ENCODE measurements at places on chromosomes 7 and 10.

DNA sequence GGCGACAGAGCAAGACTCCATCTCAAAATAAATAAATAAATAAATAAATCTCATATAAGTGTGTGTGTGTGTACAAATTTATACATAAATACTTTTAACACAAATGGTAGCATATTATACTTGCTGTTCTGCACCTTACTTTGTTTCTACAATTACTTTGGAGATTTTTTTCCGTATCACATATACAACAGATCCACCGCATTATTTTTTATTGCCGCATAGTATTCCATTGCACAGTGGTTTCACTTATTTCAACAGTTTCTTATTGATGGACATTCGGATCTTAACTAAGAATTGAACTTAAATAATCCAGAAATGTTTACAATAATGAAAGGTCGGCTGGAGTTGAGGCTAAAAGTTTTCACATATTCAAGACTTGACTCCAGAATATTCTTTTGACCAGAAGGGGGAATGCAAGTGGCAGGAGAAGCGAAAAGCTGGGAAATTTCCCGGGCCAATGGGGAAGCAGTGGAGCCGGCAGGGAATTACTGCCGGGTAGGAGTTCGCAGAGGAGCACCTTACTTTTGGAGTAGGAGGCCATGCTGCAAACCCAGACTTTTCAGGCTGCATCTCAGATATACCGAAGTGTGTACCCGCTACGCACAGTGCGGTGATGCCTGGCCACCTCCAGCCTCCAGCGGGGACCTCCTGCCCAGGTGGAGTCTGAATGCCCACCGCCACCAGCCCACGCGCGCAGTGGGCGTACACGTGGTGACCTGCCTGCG is 415 bp upstream of the CNNM1 start:
- no peak for DNase-seq

GRCh38 chr7:20861468-20861867 is 74.8 kb upstream of the SP8 start:
- DNase-seq = no peak

- DNase-seq = no peak
Measured at GRCh38 chr10:129039406-129040370, 427.4 kb upstream of the MGMT start.

- DNase-seq = no peak
Measured at GRCh38 chr7:84138411-84138810, 56.2 kb downstream of the SEMA3A start.

GRCh38 chr10:72297281-72297804 is 23.6 kb downstream of the DDIT4 start:
- peak; percentile 77 for DNase-seq

GRCh38 chr10:47329855-47330254 is 7.6 kb downstream of the GDF2 start:
- DNase-seq = no peak

GRCh38 chr7:138863931-138864330 is 65.9 kb upstream of the ATP6V0A4 start:
- no peak for DNase-seq

- DNase-seq = no peak
Measured at GRCh38 chr10:98029149-98030092, 1.0 kb downstream of the CRTAC1 start.

DNA sequence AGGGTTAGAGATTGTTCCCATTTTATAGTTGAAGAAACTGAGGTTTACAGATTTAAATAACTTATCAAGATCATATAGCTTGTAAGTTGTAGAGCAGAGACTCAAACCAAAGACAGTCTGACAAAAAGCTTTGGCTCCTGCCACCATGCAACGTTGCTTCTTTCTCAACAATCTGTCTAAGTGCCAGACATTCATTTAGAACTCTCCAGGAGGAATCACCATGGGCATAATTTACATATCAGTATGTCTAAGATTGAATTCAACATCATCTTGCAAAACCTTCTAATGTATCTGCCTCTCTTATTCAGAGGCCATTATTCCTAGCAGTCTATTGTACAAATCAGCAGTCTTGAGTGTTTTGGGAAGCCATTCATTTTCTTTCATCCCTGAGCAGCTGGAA is 163.5 kb upstream of the PLXDC2 start:
- DNase-seq = no peak

DNA sequence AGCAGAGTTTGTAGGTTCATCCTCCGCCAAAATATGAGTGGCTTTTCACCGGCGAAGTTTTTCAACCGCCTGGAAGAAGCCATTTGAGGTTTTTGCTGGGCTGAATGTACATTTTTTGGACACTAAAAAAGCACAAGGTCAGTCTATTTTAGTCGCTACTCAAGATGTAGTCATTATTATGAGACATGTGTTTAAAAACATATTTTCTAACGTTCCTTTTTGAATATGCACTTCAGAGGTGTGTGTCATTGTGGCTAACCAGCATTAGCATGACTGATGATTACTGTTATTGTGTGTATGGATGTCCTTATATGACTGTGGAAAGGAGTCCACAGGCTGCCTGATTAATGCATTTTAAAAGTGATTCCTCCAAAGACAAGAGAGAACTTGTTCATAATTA is 605.4 kb downstream of the INHBA start:
- DNase-seq = no peak

DNA sequence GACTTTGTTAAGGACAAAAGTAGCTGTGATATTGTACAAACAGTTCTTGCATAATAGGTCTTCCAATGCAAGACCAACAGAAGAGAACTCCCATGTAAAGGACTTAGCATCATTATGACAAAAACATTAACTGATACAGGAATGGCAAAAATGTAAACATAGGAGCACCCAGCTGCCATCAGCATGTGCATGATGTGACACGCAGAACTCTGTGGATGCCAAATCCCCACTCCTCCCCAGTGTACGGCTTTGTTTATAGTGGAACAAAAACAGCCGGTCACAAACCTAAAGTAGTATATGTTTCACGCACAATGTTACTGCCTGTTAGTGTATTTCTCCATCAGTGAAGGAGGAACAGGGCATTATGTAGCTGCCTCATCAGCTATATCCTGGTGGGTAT is 316.0 kb upstream of the AOAH start:
- no peak for DNase-seq

DNA sequence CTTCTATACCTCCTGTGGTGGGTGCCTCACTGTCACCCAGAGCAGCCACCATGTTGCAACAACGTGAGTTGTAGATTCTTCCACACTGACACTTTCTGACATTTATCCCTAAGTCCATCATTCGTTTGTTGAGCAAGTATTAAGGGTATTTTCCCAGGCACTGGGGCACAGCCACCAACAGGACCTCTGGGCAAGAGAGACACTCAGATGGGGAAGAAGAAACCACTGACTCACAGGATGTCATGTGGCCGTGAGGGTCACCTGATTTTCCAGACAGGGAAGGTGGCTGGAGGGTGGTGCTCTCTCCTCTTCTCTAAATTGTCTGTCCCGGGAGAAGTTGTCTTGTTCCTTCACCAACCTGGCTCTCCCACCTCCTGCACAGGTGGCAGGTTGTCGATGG is 51.7 kb upstream of the PPIF start:
- no peak for DNase-seq

DNA sequence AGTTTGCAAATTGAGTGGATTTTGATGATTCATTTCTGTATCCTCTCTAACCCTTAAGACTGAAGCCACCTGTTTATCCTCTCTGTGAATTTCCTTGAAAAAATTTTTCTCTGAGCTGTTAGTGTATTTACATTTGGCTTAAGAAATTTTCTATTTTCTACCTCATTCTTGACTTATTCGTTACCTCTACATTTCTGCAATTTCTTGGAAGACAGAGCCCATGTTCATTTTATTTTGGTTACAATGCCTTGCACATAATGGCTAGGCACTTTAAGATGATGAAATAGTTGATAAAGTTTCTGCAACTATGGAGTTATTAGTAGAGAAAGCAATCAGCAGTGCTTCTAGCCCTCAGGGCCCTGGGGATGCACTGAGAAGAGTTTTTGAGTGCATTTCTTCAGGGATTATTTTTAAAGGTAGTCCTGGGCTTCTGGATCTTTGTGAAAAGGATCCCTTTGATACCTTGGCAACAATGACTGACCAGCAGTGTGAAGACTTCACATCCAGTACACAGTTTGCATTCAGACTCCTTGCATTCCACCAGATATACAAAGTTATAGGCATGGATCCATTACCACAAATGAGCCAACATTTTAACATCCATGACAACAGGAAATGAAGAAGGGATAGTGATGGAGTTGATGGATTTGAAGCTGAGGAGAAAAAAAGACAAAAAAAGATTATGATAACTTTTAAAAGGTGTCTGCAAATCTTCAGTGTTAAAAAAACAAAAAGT is 68.2 kb downstream of the CH25H start:
- DNase-seq = no peak

- no peak for DNase-seq
Measured at GRCh38 chr7:106947244-106947728, 82.2 kb downstream of the PIK3CG start.

GRCh38 chr10:34526186-34526585 is 288.9 kb downstream of the PARD3 start:
- DNase-seq = no peak

GRCh38 chr7:107836237-107837144 is 33.5 kb upstream of the SLC26A3 start:
- no peak for DNase-seq

GRCh38 chr10:10209167-10209566 is 808.5 kb upstream of the CELF2 start:
- no peak for DNase-seq

DNA sequence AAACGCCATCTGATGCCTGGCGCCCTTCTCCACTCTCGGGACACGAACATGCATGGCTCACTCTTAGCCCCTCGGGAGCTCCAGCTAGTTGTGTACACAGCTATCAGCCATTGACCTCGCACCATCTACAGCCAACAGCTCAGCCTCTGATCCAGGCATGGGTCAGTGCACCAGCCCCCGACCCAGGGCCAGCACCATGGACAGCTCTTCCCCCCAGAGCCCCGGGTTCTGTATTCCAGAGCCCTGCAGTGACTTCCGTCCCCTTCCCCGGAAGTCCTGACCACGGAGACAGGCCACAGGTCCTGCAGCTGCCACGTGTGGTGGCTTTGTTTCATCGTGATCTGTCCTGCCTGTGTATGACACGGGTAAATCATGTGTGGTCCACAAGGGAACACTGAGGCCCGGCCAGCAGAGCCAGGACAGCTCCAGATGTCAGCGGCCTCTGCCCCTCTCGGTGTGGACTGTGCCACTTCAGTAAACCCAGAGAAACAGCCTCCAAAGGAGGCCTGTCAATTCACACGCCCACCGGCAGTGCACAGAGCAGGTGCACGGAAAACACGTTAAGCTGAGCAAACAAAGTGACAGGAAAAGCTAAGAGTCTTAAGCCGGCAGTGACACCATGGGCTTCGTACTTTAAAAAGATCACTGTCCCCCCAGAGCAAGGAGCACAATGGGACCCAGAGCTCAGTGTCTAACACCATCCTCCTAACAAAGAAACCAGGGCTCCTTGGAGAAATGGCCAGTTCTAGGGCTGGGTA is 13.0 kb downstream of the STK32C start:
- no peak for DNase-seq

GRCh38 chr10:28327491-28327880 is 24.6 kb upstream of the MPP7 start:
- DNase-seq = no peak

DNA sequence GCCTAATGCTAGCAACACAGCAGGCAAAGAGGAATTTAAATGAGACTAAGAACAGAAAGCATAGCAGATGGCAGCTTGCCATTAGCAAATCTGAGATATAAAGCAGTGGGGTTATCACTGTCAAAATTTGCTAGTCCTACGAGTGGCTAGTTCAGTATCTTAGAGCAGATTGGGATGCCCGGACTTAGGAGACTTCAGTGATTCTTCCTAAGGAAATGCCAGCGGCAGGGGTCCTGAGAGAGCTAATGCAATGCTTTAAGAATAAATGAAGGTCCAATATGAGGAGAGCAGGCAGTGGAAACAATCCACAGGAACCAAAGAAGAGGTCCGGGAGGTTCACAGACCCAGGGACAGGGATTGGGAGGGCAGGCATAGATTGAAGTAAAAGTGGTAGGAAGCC is 169.3 kb upstream of the NPSR1 start:
- no peak for DNase-seq

GRCh38 chr7:72405418-72405817 is 6.7 kb downstream of the CALN1 start:
- no peak for DNase-seq

DNA sequence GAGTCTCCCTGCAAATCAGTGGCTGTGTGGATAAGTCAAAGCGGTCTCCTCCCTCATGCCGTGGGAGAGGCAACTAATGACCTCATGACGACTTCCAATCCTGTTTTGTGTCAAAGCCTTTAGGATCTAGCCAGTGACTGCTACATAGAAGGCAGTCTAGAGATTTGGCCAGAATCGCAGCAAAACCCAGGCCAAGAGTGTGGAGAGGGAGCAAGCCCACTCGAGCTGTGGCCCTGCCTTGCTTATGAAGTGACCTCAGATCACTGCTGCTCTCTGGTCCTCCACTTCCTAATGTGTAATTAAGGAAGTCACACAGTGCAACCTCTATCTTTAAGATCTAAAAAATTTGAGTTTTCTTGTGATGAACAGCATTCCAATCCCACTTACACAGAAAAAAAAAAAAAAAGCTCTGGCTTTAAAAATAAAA is 296.7 kb upstream of the KLF6 start:
- DNase-seq = no peak

DNA sequence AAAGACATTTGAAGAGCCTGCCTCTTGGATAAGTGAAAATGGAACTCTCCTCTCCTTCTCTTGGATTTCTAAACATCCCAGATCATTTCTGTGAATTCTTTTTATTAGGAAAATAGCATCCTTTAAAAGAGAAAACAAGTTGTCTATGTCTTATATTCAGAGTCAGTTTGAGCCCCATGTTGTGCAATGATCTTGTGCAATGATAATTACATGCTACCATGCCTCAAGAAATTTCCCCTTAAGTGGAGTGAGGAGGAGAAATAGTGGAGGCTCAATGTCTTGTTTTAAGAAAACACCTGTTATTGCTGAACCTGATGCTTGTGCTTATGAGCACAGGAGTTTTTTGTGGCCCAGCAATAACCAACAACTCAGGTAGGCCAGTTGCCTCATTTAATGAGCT is 103.6 kb downstream of the NPSR1 start:
- DNase-seq = no peak

DNA sequence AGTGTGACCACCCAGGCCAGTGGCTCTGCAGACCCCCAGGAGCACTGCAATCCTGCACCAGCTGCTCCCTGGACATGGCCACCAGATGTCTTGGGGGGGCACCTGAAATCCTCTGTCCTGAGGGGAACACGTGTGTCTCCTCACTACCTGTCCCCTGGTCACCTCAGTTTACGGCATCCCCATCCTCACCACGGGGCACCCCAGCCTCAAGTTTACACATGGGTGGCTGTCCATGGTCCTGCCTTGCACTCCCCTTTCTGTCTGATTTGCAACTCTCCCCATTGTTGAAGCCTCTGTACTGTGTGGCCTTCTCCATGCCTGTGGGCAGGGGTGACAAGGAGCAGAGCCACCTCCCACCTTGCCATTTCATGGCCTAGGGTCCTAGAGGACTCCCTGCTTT is 67.2 kb downstream of the RAMP3 start:
- no peak for DNase-seq

- no peak for DNase-seq
Measured at GRCh38 chr7:39750253-39751077, 127.1 kb downstream of the RALA start.

- no peak for DNase-seq
Measured at GRCh38 chr7:96654630-96655188, 54.9 kb downstream of the SEM1 start.
